ENCODE measurements at places on chromosomes 3 and 15. TPM values are rescaled to one million over a fixed set of nuclear protein-coding genes. Genes with fewer than 3 reads are reported as not detected.

Gene GABRB3
- not detected for polyA plus RNA-seq

GRCh38 chr3:174318181-174318580, 541.0 kb upstream of the NAALADL2 start:
- no peak for DNase-seq

GRCh38 chr3:145953316-145953715, 207.7 kb downstream of the PLOD2 start:
- DNase-seq = no peak

Gene SNX22
- 0.76 TPM for polyA plus RNA-seq

DNA sequence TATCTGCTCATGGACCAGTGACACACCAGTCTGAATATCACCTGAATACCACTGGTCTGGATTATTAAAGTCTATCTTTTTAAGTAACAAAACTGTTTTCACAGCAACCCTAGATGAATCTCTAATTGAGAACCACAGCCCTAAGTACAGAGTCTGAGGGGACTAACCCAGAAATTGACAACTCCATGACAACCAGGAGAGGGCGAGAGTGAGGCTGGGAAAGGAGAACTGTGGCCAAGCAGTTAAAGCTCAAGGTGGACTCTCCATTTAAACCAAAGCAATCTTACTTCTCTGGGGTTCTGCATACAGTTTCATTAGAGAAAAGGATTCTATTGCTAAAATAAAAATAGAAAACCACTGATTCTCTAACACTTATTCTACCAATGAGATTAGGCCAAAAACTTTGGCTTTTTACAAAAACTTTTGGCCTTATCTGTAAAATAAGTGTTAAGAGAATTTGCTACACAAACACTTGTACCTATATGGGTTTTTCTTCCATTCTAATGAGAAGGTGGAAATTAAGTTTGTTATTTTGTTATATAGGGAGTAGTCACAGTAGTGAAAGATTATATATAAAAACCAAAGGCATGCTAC, 11.4 kb downstream of the NEK10 start:
- DNase-seq = peak; percentile 16

Gene LRRC31
- polyA plus RNA-seq = not detected
